ENCODE measurements at places on chromosomes 4 and X.

- no peak overlapping the region for H3K4me3 ChIP-seq
- no peak for DNase-seq
- H3K4me1 ChIP-seq, result no peaks in the 10 kb centered on the region
- H3K27me3 ChIP-seq, result no peaks in the 10 kb centered on the region
- H3K27ac ChIP-seq, result no peak overlapping the region
Observed at GRCh38 chrX:44303119-44303518, 40.4 kb downstream of the EFHC2 start.

GRCh38 chrX:24662352-24662751 lies 15.2 kb upstream of the PCYT1B start:
- no peak overlapping the region for H3K4me3 ChIP-seq
- H3K4me1 ChIP-seq, result no peaks in the 10 kb centered on the region
- H3K27me3 ChIP-seq, result no peaks in the 10 kb centered on the region
- no peak for DNase-seq

DNA sequence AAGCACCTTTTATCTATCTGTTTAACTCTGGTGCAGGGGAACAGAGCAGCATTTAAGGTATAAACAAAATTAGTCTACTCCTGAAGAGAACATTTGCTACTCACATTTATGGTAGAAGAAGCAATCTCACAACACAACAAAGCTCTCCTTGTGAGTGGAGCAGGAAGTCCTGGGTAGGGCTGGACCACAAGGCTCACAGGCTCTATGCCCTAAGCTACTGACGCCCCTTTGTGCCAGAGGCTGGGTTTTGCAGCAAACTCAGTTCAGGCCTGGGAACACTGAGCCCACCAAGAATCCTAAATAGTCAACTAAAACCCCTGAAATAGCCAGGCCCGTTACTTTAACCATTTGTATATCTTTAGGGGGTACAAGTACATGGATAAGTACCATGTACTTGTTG lies 4.7 kb upstream of the ZXDB start:
- no peak overlapping the region for H3K27ac ChIP-seq
- no peak for DNase-seq
- H3K4me3 ChIP-seq, result no peak overlapping the region
- H3K27me3 ChIP-seq, result no peaks in the 10 kb centered on the region

GRCh38 chr4:54781756-54782155 lies 124.0 kb downstream of the KIT start:
- H3K36me3 ChIP-seq, result no peaks in the 10 kb centered on the region
- no peak overlapping the region for H3K27ac ChIP-seq
- DNase-seq, result no peak
- no peak overlapping the region for H3K4me3 ChIP-seq

DNA sequence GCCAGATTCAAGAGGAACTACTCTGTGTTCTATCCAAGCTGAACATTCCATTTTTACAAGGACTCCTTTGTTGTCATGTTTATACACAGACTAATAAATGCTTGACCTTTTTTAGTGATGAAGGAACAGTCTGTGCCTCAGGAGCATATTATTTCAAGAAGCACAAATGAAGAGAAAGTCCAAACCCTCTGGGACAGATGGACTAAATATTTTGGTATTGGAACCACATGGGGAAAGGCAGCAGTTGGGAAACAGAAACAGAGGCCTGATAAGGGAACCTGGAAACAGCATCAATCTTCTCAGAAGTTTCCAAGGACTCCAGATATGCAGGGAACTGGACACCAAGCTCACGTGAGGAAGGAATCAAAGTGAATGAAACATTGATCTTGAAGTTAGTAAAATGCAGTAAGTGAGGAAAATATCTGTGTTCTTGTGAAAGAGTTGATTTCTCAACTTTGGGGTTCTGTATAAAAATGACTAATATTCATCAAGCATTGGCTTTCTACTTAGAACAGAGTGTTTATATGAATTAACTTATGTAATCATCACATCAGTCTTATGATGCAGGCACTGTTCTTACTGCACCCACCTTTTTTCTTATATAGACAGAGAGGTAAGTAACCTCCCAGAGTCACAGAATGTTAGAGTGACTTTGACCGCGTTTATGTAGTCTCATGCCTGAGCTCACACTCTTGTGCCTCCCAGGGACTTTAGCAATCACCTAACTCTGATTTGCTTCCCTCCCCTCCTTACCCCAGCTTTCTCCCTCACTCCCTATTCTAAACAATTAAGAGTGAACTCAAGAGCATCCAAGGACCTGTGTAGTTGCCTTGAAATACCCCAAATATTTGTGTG lies 148.9 kb upstream of the JADE1 start:
- H3K36me3 ChIP-seq, result no peaks in the 10 kb centered on the region
- H3K27ac ChIP-seq, result no peak overlapping the region
- H3K4me3 ChIP-seq, result no peak overlapping the region
- H3K4me1 ChIP-seq, result peaks cover 11% of the 10 kb centered on the region

- H3K4me1 ChIP-seq, result no peaks in the 10 kb centered on the region
- no peak overlapping the region for H3K4me3 ChIP-seq
- H3K36me3 ChIP-seq, result no peaks in the 10 kb centered on the region
- H3K27ac ChIP-seq, result no peak overlapping the region
- peaks cover 49% of the 10 kb centered on the region for H3K27me3 ChIP-seq
- DNase-seq, result no peak
Observed at GRCh38 chr4:36414248-36414647, 132.8 kb downstream of the DTHD1 start.

GRCh38 chrX:154420402-154420756 lies 8.1 kb upstream of the ATP6AP1 start:
- H3K4me3 ChIP-seq, result no peak overlapping the region
- H3K27me3 ChIP-seq, result no peaks in the 10 kb centered on the region
- no peak overlapping the region for H3K27ac ChIP-seq
- H3K4me1 ChIP-seq, result no peaks in the 10 kb centered on the region
- no peak for DNase-seq
- peaks cover 5% of the 10 kb centered on the region for H3K36me3 ChIP-seq

DNA sequence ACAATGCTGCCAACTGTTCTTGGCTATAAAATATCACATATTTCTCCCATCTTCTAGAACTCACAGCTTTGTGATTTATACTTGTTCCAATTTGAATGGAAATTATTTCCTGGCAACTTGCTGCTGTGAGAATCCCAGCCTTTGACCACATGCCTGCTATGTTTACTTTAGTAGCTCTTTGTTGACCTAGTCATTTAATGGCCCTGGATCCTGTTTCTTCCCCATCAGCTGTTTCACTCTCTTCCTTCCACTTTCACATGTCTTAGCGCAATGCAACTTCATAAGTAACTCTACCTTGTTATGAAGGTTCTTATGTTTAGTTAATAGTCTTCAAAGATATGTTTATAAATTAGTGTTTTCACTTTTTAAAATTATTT lies 1973.6 kb upstream of the AGA start:
- no peak overlapping the region for H3K27ac ChIP-seq
- no peaks in the 10 kb centered on the region for H3K36me3 ChIP-seq
- no peak for DNase-seq
- no peaks in the 10 kb centered on the region for H3K4me1 ChIP-seq
- no peak overlapping the region for H3K4me3 ChIP-seq
- no peaks in the 10 kb centered on the region for H3K27me3 ChIP-seq

- DNase-seq, result no peak
- peaks cover 39% of the 10 kb centered on the region for H3K27me3 ChIP-seq
- H3K36me3 ChIP-seq, result no peaks in the 10 kb centered on the region
- no peak overlapping the region for H3K27ac ChIP-seq
- H3K4me1 ChIP-seq, result peaks cover 12% of the 10 kb centered on the region
Observed at GRCh38 chr4:153684971-153685371, 891 bp downstream of the TLR2 start.

DNA sequence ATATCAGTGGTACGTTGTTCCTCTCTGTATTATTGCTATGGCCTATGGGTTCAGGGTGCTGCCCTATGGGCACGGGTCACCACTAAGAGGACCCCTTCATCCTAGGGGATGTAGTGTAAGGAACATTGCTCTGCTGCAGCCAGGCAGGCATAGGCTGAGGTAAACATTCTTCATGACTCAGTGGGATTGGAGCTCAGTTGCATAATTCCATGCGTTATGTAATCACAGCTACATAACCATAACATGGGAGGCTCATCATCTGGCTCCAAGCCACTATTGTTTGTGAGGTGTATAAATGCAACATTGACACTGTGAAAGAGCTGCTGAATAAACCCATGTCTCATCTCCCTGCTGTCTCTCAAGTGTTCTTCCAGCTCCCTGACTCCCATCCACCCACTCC lies 375.2 kb downstream of the MAGEE1 start:
- no peaks in the 10 kb centered on the region for H3K27me3 ChIP-seq
- H3K36me3 ChIP-seq, result no peaks in the 10 kb centered on the region
- H3K4me1 ChIP-seq, result no peaks in the 10 kb centered on the region
- no peak overlapping the region for H3K27ac ChIP-seq
- no peak for DNase-seq

- no peak overlapping the region for H3K27ac ChIP-seq
- no peaks in the 10 kb centered on the region for H3K36me3 ChIP-seq
- H3K4me1 ChIP-seq, result no peaks in the 10 kb centered on the region
- no peak for DNase-seq
- no peak overlapping the region for H3K4me3 ChIP-seq
Observed at GRCh38 chrX:68714856-68715255, 67.4 kb downstream of the STARD8 start.

DNA sequence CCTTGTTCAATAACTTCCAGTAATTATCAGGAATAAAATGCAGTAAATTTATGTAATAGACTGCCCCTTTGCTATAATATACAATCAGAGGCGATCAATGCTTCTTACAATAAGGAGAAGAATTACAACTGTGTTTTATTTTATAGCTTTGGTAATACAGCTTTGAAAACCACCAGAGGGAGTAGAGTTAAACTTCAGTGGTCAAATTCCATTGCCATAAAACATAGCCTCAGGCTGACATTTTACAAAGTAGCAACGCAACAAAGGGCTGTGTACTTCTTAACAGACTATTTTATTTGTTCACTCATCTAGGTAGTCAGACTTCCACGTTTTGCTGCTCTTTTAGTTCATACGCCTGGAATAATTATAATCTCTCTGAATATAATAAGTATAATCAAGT lies 58.5 kb downstream of the TEX13C start:
- no peaks in the 10 kb centered on the region for H3K4me1 ChIP-seq
- H3K36me3 ChIP-seq, result no peaks in the 10 kb centered on the region
- no peaks in the 10 kb centered on the region for H3K27me3 ChIP-seq
- H3K27ac ChIP-seq, result no peak overlapping the region

- H3K27ac ChIP-seq, result peak overlapping the region; percentile 80
- H3K4me3 ChIP-seq, result peak overlapping the region; percentile 73
- peaks cover 13% of the 10 kb centered on the region for H3K36me3 ChIP-seq
Observed at GRCh38 chr4:38310446-38311043, 350.3 kb downstream of the PTTG2 start.

DNA sequence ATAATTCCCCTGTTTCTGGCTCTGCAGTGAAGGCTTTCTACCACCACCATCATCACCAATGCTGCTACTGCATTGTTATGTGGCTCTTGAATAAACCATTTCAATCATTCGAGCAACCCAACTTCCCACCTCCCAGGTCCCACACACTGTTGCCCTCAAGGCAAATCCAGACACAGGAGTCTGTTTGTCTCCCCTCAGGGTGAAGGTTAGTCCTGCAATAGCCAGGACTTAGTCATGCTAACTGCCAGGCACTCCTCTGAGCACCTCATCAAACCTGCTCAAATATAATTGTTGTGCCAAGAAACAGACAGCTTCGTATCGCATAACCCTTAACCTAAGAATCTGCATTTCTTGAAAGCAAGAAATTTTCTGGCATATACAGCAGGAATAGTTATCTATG lies 213.2 kb downstream of the KDR start:
- DNase-seq, result no peak
- no peak overlapping the region for H3K4me3 ChIP-seq
- H3K27ac ChIP-seq, result no peak overlapping the region
- H3K27me3 ChIP-seq, result no peaks in the 10 kb centered on the region
